ENCODE measurements at places on chromosomes 16 and 17. TPM values are rescaled to one million over a fixed set of nuclear protein-coding genes. Genes with fewer than 3 reads are reported as not detected.

TBC1D3 gene
- 2.3 TPM for total RNA-seq

KRT27 gene
- total RNA-seq: not detected

SLFN5 gene
- 38.9 TPM for total RNA-seq

SEPTIN12 gene
- not detected for total RNA-seq
